ENCODE measurements at places on chromosomes 3 and 15.

- no peak for DNase-seq
Observed at GRCh38 chr15:70466305-70466704, 297.1 kb downstream of the UACA start.

GRCh38 chr3:113963879-113964278 is 16.1 kb downstream of the ZDHHC23 start:
- DNase-seq = no peak

DNA sequence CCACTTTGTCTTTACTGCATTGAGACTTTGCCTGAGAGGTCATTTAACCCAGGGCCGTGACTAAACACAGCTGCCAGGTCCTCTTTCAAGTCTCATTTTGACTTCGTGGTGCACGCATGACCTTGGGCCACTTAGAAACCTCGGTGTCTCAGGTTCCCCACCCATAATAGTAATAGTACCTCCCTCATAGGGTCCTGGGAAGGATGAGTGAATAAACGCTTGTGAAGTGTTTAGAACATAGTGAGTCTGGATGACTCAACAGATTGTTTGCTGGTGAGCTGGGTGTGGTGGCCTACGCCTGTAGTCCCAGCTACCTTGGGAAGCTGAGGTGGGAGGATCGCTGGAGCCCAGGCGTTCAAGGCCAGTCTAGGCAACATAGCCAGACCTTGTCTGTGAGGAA is 56.3 kb downstream of the BDH1 start:
- DNase-seq = no peak

DNA sequence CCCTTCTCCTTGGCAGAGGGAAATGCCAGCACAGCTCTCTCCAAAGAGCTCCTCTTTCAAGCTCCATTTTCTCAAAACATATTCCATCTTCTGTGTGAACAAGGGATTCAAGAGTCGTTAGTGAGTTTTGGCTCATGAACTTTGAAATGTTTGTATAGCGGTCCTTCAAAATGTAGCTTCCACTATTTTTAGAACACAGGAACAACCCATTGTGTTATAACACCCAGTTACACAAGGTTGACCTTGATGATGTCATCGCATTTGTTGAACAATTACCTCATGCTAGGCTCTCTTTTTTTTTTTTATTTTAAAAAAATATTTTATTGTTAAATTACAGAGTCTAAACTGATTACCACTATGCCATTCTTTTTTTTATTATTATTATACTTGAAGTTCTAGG is 251.7 kb downstream of the THSD4 start:
- DNase-seq = no peak

- no peak for DNase-seq
Observed at GRCh38 chr3:141933421-141934300, 57.2 kb downstream of the ATP1B3 start.

- DNase-seq = no peak
Observed at GRCh38 chr15:65085990-65086679, 9.6 kb downstream of the KBTBD13 start.

- no peak for DNase-seq
Observed at GRCh38 chr3:62084558-62084957, 288.8 kb downstream of the FEZF2 start.

DNA sequence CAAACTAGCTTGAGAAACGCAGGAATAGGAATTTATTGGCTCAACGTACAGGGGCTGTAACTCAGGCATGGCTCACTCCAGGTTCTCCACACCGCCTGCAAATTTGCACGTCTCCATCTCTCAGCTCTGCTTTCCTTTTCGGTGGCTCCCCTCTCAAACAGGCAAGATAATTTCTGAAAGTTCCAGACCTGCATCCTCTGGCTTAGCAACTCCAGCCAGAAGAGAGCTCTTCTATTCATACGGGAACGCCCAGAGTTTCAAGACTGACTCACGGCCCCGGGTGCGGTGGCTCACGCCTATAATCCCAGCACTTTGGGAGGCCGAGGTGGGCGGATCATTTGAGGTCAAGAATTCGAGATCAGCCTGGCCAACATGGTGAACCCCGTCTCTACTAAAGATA is 139.7 kb upstream of the BNIP2 start:
- no peak for DNase-seq

- DNase-seq = no peak
Observed at GRCh38 chr3:183779896-183780465, 45.4 kb downstream of the MAP6D1 start.

DNA sequence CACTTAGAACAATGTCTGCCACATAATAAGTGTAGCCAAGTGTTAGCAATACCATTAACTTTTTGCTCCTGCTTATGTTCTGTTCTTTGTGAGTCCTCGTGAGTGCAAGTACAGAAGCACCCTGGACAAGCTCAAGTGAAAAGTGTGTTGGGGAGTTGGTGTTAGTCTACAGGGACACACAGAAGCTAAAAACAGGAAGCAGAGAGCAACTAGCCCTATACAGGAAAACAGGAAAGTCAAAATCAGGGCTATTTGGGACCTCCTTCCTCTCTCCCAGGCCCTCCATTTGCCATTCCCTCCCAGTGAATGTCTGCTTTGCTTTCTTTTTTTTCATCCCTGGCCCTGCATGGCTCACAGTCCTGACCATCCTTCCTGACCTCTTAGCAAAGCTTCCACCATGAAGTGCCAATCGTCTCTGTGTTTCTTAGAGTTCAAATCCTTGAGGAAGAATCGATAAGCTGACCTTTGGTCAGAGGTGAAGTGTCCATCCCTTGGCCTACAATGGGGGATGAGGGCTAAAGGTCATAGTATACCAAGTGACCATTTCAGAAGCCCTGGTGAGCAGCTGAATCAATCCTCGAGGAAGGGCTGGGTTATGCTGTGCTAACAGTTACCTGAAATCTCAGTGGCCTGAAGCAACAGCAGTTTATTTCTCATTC is 328.2 kb downstream of the SHQ1 start:
- DNase-seq = no peak

GRCh38 chr3:65963787-65964677 is 74.7 kb downstream of the MAGI1 start:
- no peak for DNase-seq

- no peak for DNase-seq
Observed at GRCh38 chr3:194058189-194058571, 77.8 kb upstream of the HES1 start.

DNA sequence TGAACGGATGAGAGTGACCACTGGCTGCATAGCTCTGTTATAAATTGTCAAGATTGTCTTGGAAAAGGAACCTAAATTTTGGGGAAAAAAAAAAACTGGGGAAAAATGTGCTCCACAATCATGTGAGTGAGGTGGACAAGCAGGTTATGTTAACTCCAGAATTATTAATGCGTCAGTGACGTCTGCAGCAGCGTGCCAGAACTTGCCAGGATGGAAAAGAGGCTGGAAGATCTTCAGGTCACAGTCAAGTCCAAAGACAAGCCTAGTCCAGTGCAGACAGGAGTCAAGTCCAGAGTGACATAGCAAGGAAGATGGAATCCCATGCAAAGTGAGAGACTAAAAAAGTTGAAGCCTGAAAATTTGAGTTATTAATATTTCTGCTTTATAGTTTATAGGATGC is 140.6 kb downstream of the RYR3 start:
- no peak for DNase-seq

DNA sequence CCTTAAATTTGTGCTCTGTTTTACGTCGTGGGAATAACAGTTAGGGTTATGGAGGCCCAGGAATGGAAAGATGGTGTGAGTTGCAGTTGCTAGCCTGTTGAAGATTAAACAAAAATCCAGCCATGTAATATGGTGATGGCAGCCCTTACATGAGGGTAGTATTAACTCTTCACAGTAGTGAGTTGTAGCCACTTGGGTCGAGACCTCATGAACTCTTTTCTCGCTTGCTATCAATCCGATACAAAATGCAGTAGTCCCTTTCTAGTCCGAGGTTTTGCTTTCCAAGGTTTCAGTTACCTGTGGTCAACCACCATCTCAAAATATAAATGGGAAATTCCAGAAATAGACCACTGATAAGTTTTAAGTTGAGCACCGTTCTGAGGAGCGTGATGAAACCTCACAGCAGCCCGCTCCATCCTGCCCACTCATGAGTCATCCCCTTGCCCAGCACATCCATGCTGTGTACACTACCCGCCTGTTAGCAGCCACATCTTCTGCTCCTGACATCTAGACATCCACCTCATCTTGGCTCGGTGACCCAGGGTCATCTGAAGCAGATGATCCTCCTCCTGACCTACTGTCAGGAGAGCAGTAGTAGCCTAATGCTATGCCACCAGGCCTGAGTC is 177.9 kb downstream of the CDIN1 start:
- no peak for DNase-seq

DNA sequence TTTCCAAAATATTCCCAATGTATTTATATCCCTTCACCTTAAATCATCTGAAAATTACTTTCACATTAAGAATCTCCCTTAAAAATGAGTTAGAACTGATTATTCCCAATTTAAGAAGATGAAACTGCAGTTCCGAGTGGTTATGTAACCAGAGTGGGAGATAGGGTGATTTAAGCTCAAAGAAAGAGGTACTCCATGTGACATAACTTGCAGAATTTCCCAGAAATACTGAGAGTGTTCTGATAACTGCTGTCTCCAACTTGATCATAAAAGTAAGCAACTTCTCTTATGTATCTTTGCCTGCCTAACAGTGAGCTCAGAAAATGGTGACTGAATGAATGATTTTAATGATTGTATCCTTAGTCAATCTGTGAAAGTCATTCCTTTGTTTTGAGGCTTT is 32.3 kb downstream of the ARRDC4 start:
- no peak for DNase-seq

DNA sequence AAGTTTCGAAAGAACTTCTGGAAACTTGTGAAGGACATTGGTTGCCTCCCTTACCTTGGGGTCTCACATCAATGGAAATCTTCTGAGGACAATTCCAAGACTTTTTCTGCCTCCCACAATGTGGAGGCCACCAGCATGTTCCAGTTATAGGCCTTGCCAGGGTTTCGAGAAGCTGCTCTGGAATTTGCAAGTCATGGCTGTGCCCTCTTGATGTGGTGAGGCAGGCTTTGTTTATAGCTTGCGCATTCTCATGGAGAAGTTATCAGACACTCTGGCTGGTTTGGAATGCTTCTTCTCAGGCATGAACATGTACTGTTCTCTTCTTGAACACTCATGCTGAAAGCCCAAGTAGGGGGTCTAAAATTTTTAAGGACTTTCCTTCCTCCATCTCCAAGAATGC is 4.1 kb downstream of the CXCR6 start:
- no peak for DNase-seq

DNA sequence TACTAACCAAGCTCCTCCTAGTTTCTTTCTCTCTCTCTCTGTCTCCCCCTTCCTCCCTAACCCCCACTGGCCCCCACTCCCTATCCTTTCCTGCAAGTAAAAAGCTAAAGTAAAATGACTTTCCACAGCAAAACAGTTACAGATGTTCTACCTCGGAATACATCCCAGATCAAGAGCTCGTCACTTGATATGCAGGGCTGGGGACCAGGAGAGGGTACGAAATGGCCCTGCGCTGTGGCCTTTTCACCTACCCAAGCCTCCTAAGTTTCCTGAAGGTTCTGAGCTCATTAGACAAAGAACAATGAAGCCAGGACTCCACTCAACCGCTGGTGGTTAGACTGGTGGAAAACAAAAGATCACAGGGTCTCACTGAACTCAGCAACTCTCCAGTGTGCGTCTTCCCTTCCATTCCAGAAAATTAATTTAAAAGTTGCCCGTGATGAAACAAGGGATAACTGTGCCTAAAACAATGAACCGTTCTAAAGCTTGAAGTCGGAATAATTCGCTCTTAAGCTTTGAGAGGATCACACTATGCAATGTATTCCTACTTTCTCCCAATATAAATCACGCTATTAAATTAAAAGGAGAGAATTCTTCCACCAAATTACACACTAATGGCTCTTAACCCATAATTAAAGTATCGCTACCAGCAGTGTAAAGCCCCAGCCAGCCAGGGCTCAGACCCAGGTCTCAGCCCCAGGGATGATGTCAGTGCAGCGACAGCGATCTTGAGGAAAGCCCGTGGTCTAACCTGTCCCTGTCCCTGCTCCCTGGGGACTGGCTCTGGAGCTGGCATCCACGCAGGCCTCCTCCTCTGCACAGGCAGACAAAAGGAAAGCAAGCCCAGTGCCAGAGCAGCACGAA is 5.0 kb downstream of the VGLL4 start:
- DNase-seq = no peak

DNA sequence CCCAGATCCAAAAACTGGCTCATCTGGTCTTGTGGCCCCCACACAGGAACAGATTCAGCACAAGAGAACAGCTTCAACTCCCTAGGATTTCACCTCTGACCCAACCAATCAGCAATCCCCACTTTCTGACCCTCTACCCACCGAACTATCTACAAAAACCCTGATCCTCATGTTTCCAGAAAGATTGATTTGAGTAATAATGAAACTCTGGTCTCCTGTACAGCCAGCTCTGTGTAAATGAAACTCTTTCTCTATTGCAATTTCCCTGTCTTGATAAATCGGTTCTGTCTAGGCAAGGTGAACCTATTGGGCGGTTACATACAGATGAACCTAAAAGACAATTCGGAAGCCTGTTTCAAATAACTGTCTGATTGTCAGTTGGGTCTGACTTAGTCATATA is 847.6 kb upstream of the ALCAM start:
- DNase-seq = no peak

DNA sequence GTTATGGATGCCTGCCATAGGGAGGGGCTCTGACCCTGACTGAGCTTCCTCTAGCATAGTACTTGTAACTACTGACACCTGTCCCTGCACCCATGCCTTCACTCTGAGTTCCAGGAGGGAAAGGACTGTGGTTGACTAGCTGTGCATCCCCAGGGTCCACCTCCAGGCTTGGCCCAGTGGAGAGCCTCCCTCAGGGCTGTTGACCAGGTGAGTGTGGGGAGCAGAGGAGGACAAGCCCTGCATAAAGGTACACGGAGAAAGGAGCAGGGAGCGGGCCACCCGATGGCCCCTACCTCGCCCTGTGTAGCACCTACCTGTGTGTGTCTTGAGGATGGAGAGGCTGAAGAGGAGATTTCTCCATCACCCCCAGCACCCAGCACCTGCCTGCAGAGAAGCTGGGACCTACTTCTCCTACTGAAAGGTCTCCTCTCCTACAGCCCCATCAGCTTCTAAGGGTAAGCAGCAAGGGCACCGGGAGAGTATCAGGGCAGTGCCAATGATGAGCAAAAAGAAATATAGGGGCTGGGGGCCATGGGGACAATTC is 6.7 kb upstream of the LTF start:
- no peak for DNase-seq

DNA sequence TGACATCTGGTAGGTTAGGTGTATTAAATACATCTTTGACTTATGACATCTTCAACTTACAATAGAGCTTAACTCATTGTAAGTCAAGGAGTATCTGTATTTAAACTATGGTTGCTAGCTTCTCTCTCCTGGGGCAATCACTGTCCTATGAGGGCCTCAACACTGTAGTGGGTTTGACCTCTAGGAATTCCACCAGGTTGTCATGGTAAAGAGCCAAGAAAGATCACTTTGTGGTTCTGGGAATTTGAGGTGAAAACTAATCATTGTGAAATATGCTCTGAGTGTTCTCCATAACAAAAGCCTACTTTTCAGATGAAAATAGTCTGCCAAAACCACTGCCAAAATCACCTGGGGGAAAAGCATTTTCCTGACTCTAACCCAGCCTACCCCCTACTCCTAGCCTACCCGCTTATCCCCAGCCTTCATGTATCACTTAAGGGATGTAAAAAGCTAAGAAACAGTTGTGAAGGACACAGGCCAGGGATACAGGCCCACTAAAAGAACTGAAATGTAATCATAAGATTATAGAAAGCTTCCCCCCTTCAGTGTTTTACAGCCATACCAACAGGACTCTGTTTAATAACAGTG is 723.8 kb downstream of the MECOM start:
- no peak for DNase-seq

GRCh38 chr15:65535192-65535591 is 4.9 kb downstream of the HACD3 start:
- no peak for DNase-seq

- DNase-seq = no peak
Observed at GRCh38 chr3:72036899-72037298, 252.0 kb upstream of the PROK2 start.

- no peak for DNase-seq
Observed at GRCh38 chr3:177356113-177356512, 158.8 kb upstream of the TBL1XR1 start.

Measured in hippocampal formation (tissue), 2 donors.